ENCODE measurements at places on chromosomes 1 and 21.
A peak's percentile ranks its signal among the peaks of the same experiment; 100 is the strongest.

DNA sequence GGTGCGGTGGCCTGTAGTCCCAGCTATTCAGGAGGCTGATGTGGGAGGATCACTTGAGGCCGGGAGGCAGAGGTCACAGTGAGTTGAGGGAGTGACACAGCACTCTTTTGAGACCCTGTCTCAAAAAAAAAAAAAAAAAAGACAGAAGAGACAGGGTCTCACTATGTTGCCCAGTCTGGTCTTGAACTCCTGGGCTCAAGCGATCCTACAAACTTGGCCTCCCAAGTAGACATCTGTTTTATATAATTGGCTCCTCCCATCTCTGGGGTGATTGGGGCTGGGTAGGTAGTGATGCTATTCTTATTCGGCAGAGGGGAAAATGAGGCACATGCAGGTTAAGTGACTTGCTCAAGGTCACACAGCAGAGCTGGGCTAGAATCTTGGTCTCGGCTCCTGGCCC lies 23.6 kb upstream of the VPS13D start:
- no peak for DNase-seq

DNA sequence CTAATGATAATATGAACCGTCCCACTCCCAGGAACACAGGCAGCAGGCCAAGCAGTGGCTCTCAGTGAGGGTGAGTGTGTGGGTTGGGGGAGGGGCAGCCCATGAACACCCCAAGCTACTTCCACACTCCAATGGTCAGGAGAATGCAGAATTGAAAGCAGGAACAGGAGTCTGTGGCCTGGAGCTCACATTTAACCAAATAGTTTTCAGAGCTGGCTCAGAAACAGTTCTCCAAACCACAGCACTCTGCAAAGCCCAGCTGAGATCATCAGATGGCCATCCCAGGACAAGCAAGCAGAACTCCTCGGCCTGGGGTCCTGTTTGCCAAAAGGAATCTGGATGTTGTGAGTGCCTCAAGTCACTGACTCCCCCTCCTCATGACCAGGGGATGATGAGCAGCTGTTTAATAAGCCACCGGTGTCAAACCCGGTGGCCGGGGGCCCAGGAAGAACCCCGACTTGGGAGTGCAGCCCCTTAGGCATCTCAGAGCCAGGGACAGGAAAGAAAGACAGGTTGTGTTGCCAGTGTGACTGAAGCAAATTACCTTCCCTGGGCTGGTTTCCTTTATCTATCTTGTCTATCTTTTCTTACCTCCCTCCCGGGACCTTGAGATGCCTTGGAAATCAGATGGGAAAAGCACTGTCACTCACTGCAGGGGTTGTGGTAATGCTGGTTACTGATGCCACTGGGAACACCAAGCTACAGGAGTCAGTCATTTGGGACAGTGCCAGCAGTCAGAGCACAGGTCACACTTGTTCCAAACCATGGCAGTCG lies 20.4 kb downstream of the DEGS1 start:
- DNase-seq: peak; percentile 87

GRCh38 chr1:83764209-83764608 lies 234.7 kb downstream of the TTLL7 start:
- no peak for DNase-seq

DNA sequence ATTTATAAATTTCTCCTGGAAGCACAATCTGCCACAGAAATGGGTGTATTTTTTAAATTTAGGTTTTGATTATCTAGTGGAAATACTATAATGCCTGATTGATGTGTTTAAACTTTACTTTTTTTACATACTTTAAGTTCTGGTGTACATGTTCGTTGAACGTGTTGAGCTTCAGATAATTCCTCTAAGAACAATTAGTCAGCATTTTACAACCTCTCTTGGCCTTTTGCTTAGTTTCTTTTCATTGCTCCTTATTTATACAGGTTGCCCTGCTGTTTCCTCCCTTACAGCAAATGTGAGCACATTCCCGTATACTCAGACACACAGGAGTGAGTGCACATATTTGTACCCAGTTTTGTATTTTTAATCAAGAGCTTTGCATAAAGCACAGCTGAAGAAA lies 1038.9 kb downstream of the BRINP3 start:
- DNase-seq: no peak

- DNase-seq: peak; percentile 68
These were observed 10.3 kb downstream of the FBXO28 start for GRCh38 chr1:224124220-224124619.

All from EH (cell line).